ENCODE measurements at places on chromosomes 6 and 20.
A peak's percentile ranks its signal among the peaks of the same experiment; 100 is the strongest.

- DNase-seq, result no peak
Measured at GRCh38 chr6:22367346-22367745, 70.5 kb upstream of the PRL start.

- no peak for DNase-seq
Measured at GRCh38 chr20:49228676-49229075, 9.5 kb downstream of the DDX27 start.

DNA sequence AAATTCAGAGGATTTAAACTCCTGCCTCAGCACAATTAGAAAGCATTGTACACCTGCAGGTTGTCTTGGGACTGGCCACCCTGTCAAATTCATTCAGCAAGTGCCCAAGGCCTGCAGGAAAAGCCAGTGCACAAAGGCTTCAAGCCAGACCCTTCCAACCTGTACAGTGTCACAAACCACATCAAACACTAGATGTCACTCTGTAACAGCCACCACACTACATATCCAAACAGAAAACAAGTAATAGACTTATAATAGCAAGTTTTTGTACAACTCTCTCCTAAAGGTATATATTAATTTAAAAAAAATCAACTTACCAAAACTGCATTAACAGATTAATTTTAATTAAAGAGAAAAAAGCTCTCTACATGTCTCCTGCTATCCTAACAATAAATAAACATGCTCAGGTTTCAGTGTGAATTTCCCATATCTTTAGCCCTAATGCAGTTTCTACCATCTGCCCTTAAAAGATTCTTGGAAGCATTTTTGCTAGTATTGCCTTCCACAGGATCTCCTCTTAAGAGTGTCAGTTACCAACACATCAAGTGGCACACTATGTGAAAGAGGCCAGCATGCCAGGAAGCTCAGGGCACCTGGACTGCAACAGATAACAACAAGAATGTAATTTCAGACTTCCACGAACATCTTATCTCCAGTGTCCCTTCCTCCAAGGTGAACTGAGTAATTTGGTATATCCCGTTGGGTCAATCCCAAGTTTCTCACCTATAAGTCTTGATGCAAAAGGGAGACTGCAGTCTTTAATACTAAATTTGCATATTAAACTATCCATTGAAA is 47.5 kb downstream of the RALGAPA2 start:
- DNase-seq, result peak; percentile 37

DNA sequence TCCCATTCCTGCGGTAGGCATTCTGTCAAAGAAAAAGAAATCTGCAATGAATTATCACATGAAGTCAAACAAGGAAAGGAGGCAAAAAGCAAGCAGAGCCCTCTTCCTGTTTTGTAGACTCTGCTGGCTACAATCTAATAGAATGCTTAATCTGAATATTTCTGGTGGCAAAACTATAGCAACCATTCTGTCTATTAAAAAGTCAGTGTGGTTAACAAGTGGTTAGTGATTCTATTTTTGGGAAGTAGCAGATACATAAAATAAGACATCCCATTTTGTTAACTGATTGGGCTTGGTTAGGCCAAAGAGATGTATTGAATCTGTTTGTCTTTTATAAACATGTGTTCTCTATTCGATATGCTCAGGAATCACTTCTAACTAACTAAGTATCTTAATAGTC is 442.3 kb downstream of the CDC5L start:
- peak; percentile 32 for DNase-seq

DNA sequence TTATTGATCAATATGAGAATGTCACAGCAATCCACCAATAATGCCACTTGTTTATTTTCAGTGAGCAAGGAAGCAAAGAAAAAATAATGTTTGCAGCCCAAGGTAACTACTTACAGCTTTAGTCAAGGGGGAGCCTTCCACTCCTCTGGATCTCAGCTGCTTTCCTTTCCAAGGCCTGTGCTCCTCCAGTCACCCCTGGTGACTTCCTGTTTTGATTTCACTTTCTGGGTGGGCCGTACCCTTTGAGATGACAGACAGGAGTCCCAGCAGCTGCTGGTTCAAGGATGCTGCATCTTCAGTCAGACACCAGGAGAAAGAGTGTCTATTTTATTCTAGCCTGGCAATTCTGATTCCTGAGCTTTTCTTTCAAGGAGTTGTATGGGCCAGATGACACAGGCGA is 5.6 kb upstream of the VNN2 start:
- DNase-seq, result peak; percentile 72

DNA sequence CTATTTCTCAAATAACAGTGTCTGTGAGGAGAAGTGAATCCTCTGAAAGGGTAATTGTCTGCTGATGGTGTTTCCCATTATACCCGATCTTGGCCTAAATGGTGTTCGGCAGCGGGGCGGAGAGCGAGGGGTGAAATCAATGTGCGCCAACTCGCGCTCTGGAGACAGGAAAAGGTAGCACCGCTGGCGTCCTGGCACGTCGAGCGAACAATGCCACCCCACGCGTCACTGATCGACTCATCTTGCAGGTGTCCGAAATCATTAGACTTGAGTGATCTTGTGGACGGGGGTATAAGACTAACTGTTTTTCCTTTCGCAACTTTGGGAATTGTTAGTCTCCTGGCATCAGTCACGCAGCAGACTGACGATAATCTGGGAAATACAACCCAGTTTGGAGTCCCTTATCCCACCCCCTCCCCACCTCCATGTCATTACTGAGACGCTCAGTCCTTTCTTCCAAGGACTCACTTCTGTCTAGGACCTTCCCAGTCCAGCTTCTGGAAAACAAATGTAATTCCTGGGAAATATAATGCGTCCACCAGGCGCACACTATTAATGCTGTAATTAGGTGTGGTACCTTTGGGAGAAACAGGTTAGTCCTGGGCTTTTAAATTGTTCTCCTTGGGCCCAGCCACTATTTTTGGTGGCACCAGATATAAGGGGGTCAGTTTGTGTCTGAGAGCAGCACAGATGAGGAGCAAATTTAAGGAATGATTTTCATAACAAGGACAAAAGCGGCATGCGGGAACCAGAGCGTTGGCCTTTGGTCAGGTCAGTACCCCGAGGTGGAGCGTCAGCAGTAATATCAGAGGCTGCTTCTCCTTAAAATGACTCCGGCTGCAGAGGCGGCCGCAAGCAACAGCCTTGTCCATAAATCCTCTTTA is 2.3 kb downstream of the LINC00237 start:
- DNase-seq, result no peak

GRCh38 chr6:41078101-41078500 is 5.3 kb downstream of the NFYA start:
- DNase-seq, result no peak

DNA sequence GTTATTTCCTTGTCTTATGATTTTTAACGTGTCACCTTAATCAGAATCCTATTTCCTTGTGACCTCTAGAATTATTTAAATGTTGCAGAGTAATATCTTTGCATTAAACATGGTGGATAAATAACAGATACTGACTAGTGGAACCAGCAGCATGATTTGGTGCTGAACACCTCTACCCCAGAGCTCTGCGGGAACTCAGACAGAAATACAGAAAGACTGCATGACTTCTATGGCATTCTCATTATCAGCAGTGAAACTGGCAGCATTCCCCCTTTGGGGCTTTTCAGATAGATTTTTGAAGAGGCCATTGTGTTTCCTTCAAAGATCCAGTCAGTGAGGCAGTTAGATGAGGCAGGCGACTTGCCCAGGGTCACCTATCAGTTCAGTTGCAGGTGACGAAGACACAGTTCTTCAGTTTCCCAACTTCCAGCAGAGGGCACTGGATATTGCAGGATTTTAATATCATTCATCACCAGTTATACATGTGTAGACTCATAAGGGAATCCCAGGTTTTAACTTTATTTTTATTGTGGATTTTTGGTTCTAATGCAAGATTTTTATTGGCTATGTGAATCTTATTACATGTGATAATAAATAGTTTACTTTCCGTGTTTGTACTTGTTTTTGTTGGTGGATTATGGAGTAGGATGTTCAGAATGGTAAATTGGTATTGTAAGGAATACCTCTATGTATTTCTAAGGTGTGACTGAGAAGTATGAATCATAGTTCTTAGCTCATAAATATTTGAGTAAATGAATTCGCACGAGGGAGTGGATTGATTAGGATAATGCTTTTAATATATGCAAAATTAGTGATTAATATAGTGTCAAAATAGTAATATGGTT is 81.3 kb downstream of the AFDN start:
- peak; percentile 33 for DNase-seq

GRCh38 chr6:1423578-1423977 is 34.2 kb downstream of the FOXF2 start:
- DNase-seq, result no peak

DNA sequence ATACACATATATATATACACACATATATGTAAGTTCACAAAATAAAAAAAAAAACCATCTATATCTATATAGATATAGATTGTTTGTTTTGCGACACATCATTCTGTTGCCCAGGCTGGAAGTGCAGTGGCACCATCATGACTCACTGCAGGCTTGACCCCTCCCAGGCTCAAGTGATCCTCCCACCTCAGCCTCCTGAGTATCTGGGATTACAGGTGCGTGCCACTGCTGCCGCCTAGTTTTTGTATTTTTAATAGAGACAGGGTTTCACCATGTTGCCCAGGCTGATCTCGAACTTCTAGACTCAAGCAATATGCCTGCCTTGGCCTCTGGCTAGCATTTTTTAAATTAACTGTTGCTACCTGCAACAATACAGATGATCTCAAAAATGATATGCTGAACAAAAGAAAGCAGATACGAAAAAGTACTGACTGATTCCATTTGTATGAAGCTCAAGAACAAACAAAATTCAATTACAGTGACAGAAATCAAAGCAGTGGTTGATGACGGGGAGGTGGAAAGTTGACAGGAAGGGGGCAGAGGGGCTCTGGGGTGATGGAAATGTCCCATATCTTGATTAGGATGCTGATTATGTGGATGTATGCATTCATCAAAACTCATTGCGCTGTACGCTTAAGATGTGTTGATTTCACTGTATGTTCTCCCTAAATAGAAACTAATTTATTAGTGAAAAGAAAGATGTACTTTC is 49.6 kb downstream of the ATXN1 start:
- DNase-seq, result peak; percentile 42

GRCh38 chr6:154649721-154650120 is 83.5 kb upstream of the SCAF8 start:
- DNase-seq, result no peak

DNA sequence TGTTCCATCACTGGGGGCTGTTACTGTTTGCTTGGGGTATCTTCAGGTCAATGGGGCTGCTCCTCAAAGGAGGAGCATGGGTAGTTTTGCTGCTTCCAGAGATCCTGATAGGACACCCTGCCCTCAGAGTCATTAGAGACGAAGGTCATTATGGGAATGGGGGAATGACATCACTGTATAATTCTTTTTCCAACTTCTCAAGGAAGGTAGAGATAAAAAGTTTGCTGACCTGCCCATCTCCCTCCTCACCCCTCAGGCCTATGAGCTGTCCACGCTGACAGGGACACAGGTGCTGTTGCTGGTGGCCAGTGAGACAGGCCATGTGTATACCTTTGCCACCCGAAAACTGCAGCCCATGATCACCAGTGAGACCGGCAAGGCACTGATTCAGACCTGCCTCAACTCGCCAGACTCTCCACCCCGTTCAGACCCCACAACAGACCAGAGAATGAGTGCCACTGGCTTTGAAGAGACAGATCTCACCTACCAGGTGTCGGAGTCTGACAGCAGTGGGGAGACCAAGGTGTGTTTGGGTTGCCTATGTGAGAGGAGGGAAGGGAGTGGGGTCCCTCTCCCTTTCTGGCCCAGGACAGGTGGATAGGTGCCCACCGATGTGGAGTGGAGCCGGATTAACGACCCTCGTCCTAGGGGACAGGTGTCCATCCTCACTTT is 2.7 kb downstream of the SRF start:
- no peak for DNase-seq

- DNase-seq, result no peak
Measured at GRCh38 chr6:149477544-149477943, 7.3 kb downstream of the ZC3H12D start.

GRCh38 chr6:70404658-70405057 is 8.7 kb upstream of the FAM135A start:
- no peak for DNase-seq

- no peak for DNase-seq
Measured at GRCh38 chr6:3722785-3723184, 28.7 kb downstream of the PXDC1 start.

DNA sequence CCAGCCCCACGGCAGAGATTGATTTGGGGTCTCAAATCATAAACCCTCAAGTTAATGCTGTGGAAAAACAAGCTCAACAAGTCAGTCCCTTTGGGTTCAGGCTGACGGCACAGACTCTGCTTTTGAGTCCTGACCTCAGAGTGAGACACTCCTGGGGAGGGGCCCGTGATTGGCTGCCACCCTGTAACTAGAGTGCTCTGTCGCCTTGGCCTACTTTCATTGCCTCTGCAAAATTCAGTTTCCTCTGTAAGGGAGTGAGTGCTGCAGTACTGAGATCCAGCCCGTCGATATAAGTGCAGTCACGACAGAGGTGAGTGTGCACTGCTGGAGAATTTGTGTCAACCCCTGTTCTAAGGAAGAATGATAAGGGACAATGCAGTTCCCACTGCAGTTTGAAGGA is 105.6 kb downstream of the ANKS1A start:
- no peak for DNase-seq

DNA sequence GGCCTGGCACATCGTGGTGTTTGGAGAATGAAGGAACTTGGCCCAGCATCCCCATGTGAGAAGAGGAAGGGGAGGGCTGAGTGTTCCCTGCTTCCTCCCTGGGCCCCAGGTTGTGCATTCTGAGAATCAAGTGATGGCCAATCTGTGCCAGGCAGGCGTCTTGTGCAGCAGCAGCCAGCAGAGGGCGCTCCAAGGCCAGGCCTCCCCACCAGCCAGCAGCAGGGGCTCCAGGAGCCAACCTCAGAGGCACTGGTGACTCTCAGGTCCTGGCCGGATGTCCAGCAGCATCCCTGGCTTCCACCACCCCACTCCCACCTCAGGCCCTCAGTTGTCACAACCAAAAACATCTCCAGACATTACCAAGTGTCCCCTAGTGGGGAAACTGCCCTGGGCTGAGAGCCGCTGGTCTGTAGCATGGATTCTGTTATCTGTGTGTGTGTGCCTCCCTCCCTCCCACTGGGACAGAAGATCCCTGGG is 192.0 kb downstream of the PREX1 start:
- DNase-seq, result peak; percentile 69

GRCh38 chr6:92967362-92967761 is 452.0 kb downstream of the EPHA7 start:
- DNase-seq, result no peak

GRCh38 chr6:156219973-156220372 is 557.2 kb upstream of the ARID1B start:
- no peak for DNase-seq

GRCh38 chr6:10559522-10560152 is 38.5 kb downstream of the GCNT2 start:
- no peak for DNase-seq

GRCh38 chr6:150026976-150027805 is 1.9 kb upstream of the RAET1L start:
- DNase-seq, result no peak
